ENCODE measurements at places on chromosomes 2 and 18.

GRCh38 chr2:48574353-48575287, 43.0 kb upstream of the GTF2A1L start:
- no peak for DNase-seq

GRCh38 chr18:23283916-23284430, 148.7 kb downstream of the CABLES1 start:
- DNase-seq, result no peak

GRCh38 chr2:102661846-102662245, 42.5 kb downstream of the SLC9A2 start:
- DNase-seq, result no peak

GRCh38 chr18:66107546-66107945, 356.7 kb downstream of the CDH7 start:
- no peak for DNase-seq

- DNase-seq, result no peak
These were observed 177.6 kb upstream of the SESTD1 start for GRCh38 chr2:179442206-179442605.

DNA sequence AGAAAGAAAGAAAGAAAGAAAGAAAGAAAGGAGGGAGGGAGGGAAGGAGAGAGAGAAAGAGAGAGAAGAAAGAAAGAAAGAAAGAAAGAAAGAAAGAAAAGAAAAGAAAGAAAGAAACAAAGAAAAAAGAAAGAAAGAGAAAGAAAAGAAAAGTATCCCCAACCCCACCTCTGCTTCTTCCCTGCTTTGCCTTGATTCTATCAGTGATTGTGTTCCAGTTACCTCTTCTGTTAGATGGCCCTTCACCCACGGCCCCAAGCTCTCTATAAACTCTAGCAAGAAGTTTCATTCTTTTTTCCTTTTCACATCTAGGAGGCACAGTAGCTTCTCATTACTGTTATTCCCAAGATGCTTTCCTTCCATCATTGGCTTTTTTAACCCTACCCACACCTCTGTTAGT, 1097.5 kb upstream of the ZEB2 start:
- DNase-seq, result no peak

Measured in stimulated activated CD8-positive, alpha-beta memory T cell treated with anti-CD3 and anti-CD28 coated beads, Interleukin-2, amount 100 ng/mL, for 1 hour (primary cell).